Choroid plexus epithelial cell (primary cell): ENCODE measurements at places on chromosomes 7 and 10.

- no peak for DNase-seq
Measured at GRCh38 chr10:124087672-124088634, 5.4 kb downstream of the CHST15 start.

GRCh38 chr7:3862774-3863173 lies 561.7 kb downstream of the SDK1 start:
- DNase-seq, result no peak

- DNase-seq, result no peak
Measured at GRCh38 chr10:80702143-80702542, 164.4 kb downstream of the SH2D4B start.

- DNase-seq, result no peak
Measured at GRCh38 chr10:99685597-99685967, 26.3 kb downstream of the ENTPD7 start.

DNA sequence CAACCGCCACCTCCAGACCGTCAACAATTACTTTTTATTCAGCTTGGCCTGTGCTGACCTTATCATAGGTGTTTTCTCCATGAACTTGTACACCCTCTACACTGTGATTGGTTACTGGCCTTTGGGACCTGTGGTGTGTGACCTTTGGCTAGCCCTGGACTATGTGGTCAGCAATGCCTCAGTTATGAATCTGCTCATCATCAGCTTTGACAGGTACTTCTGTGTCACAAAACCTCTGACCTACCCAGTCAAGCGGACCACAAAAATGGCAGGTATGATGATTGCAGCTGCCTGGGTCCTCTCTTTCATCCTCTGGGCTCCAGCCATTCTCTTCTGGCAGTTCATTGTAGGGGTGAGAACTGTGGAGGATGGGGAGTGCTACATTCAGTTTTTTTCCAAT lies 146.6 kb downstream of the CHRM2 start:
- DNase-seq, result no peak
